ENCODE measurements at places on chromosomes 1 and 21. TPM values are rescaled to one million over a fixed set of nuclear protein-coding genes. Genes with fewer than 3 reads are reported as not detected.

SGIP1 gene
- total RNA-seq = 0.52 TPM

SH3BGR gene
- 58.5 TPM for total RNA-seq

LCE3D gene
- total RNA-seq = not detected

F13B gene
- not detected for total RNA-seq

LCA5L gene
- 0.52 TPM for total RNA-seq

FYB2 gene
- total RNA-seq = not detected

RCC2 gene
- total RNA-seq = 20.4 TPM

RBM11 gene
- not detected for total RNA-seq

RNF223 gene
- total RNA-seq = not detected

IFFO2 gene
- 3.7 TPM for total RNA-seq

RCSD1 gene
- total RNA-seq = 45.9 TPM

VWA5B1 gene
- total RNA-seq = 0.52 TPM

C8B gene
- total RNA-seq = not detected

Data from skeletal muscle tissue (tissue), 5 donors.